ENCODE measurements at places on chromosomes 4 and X. TPM values are rescaled to one million over a fixed set of nuclear protein-coding genes. Genes with fewer than 3 reads are reported as not detected.

- DNase-seq, result no peak
- no peaks in the 10 kb centered on the region for H3K4me1 ChIP-seq
- no peak overlapping the region for H3K4me3 ChIP-seq
- H3K27me3 ChIP-seq, result no peaks in the 10 kb centered on the region
Measured at GRCh38 chr4:89166971-89167475, 55.7 kb downstream of the TIGD2 start.

GRCh38 chrX:30610026-30610425 is 32.5 kb upstream of the TASL start:
- no peak for DNase-seq
- H3K27me3 ChIP-seq, result no peaks in the 10 kb centered on the region
- H3K4me3 ChIP-seq, result no peak overlapping the region
- H3K4me1 ChIP-seq, result no peaks in the 10 kb centered on the region
- H3K27ac ChIP-seq, result no peak overlapping the region
- no peaks in the 10 kb centered on the region for H3K36me3 ChIP-seq

DNA sequence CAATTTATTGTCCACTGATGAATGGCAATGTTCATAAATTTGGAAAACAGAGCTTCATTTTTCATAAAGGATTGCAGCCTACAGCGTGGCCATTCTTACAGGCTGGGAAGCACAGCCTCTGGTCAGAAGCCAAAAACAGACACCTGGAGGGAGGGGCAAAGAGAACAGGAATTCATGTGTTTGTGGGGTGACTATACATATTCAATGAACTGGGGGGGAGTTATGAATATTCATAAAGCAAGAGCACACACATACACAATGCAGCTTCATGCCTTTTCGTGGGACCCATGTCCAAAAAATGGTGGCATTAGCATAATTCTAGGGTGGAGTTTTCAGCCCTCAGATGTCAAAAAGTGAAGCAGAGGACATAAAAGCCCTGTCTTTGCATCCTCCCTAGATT is 173.3 kb downstream of the VEGFC start:
- no peak for DNase-seq
- no peak overlapping the region for H3K27ac ChIP-seq
- H3K4me3 ChIP-seq, result no peak overlapping the region

GRCh38 chr4:69830560-69831269 is 29.2 kb downstream of the SULT1E1 start:
- H3K27me3 ChIP-seq, result no peaks in the 10 kb centered on the region
- peak overlapping the region; percentile 85 for H3K27ac ChIP-seq
- no peaks in the 10 kb centered on the region for H3K36me3 ChIP-seq
- peaks cover 34% of the 10 kb centered on the region for H3K4me1 ChIP-seq
- peak; percentile 71 for DNase-seq

- H3K4me1 ChIP-seq, result no peaks in the 10 kb centered on the region
- no peak overlapping the region for H3K27ac ChIP-seq
- no peaks in the 10 kb centered on the region for H3K27me3 ChIP-seq
- H3K36me3 ChIP-seq, result no peaks in the 10 kb centered on the region
Measured at GRCh38 chr4:132003593-132003992, 1145.5 kb upstream of the PCDH10 start.

DNA sequence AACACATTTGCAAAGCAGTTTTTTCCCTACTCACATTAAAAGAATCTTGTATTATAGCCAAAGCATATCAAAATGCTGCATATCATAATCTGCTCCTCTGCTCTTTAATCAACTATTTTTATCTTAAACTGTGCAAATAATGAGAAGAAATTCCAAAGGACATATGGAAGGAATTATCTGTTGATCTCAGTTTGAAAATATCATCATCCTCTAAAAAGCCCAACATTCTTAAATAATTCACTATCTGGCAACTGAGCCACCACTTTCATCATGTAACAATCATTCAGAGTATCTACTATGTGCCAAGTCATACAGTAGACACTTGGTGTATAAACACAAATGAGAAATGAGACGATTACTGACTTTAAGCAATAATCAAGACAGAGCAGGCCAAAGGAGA is 63.0 kb downstream of the PRSS12 start:
- no peak overlapping the region for H3K27ac ChIP-seq
- H3K36me3 ChIP-seq, result no peaks in the 10 kb centered on the region
- no peaks in the 10 kb centered on the region for H3K4me1 ChIP-seq
- no peaks in the 10 kb centered on the region for H3K27me3 ChIP-seq
- no peak overlapping the region for H3K4me3 ChIP-seq

- no peak for DNase-seq
- no peaks in the 10 kb centered on the region for H3K27me3 ChIP-seq
- no peak overlapping the region for H3K4me3 ChIP-seq
- no peak overlapping the region for H3K27ac ChIP-seq
- no peaks in the 10 kb centered on the region for H3K4me1 ChIP-seq
- H3K36me3 ChIP-seq, result no peaks in the 10 kb centered on the region
Measured at GRCh38 chr4:154073107-154073822, 284.4 kb upstream of the SFRP2 start.

GRCh38 chrX:8245411-8245810 is 74.3 kb upstream of the VCX2 start:
- no peaks in the 10 kb centered on the region for H3K27me3 ChIP-seq
- no peaks in the 10 kb centered on the region for H3K36me3 ChIP-seq
- no peak for DNase-seq
- no peak overlapping the region for H3K27ac ChIP-seq
- no peak overlapping the region for H3K4me3 ChIP-seq
- no peaks in the 10 kb centered on the region for H3K4me1 ChIP-seq

GRCh38 chr4:156252358-156252921 is 298.8 kb upstream of the CTSO start:
- no peaks in the 10 kb centered on the region for H3K27me3 ChIP-seq
- no peak overlapping the region for H3K27ac ChIP-seq
- no peaks in the 10 kb centered on the region for H3K4me1 ChIP-seq
- no peak overlapping the region for H3K4me3 ChIP-seq
- no peaks in the 10 kb centered on the region for H3K36me3 ChIP-seq
- no peak for DNase-seq

DNA sequence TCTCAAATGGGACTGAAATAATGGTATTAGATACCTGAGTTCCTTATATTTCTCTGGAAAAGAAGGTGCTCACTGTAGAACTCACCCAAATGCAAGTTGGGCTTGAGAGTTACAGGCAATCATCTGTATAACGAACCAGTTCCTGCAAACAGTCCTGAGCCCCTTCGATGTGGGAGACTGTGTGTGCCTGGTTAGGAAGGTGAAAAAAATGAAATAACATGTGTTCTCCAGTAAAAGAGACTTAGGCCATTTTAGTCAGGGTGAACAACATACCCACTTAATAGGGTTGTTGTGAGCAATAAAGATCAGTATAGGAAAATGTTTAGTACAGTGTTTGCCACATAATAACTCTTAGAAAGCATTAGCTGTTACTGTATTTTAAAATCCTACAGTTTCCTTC is 23.4 kb downstream of the STIM2 start:
- no peaks in the 10 kb centered on the region for H3K27me3 ChIP-seq
- H3K27ac ChIP-seq, result peak overlapping the region; percentile 63
- H3K4me3 ChIP-seq, result no peak overlapping the region

GRCh38 chr4:6372649-6373525 is 99.5 kb downstream of the PPP2R2C start:
- H3K4me3 ChIP-seq, result no peak overlapping the region
- no peaks in the 10 kb centered on the region for H3K4me1 ChIP-seq
- peaks cover 6% of the 10 kb centered on the region for H3K27me3 ChIP-seq
- no peak overlapping the region for H3K27ac ChIP-seq

- no peaks in the 10 kb centered on the region for H3K27me3 ChIP-seq
- H3K4me3 ChIP-seq, result no peak overlapping the region
- H3K4me1 ChIP-seq, result peaks cover 7% of the 10 kb centered on the region
- no peak overlapping the region for H3K27ac ChIP-seq
Measured at GRCh38 chr4:153019906-153020305, 83.8 kb downstream of the FHDC1 start.

- no peaks in the 10 kb centered on the region for H3K27me3 ChIP-seq
- no peaks in the 10 kb centered on the region for H3K4me1 ChIP-seq
- no peak overlapping the region for H3K27ac ChIP-seq
- H3K4me3 ChIP-seq, result no peak overlapping the region
- H3K36me3 ChIP-seq, result no peaks in the 10 kb centered on the region
- no peak for DNase-seq
Measured at GRCh38 chrX:132651421-132652086, 162.7 kb upstream of the MBNL3 start.

DNA sequence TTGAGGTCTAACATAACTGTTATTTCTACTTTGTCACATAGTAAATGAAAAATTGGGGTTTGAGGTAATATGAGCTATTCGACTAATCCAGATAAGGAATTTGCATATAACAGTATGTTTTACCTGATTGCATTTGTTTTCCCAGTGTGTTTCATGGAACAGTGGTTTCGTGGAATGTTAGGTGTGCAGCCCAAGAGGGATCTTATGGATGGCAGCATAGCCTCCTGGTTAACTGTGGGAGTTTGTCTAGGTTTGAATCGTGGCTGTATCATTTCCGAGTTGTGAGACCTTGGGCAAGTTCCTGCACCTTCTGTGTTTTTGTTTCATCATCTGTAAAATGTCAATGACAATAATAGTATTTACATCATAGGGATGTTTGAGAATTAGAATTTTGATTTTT is 7.9 kb downstream of the BMPR1B start:
- H3K36me3 ChIP-seq, result no peaks in the 10 kb centered on the region
- no peaks in the 10 kb centered on the region for H3K4me1 ChIP-seq
- peaks cover 15% of the 10 kb centered on the region for H3K27me3 ChIP-seq
- no peak overlapping the region for H3K27ac ChIP-seq

GRCh38 chr4:47913330-47913729 is 1.1 kb downstream of the NFXL1 start:
- no peaks in the 10 kb centered on the region for H3K27me3 ChIP-seq
- H3K27ac ChIP-seq, result peak overlapping the region; percentile 94
- no peaks in the 10 kb centered on the region for H3K36me3 ChIP-seq
- peaks cover 13% of the 10 kb centered on the region for H3K4me1 ChIP-seq
- no peak for DNase-seq
- H3K4me3 ChIP-seq, result peak overlapping the region; percentile 93

DNA sequence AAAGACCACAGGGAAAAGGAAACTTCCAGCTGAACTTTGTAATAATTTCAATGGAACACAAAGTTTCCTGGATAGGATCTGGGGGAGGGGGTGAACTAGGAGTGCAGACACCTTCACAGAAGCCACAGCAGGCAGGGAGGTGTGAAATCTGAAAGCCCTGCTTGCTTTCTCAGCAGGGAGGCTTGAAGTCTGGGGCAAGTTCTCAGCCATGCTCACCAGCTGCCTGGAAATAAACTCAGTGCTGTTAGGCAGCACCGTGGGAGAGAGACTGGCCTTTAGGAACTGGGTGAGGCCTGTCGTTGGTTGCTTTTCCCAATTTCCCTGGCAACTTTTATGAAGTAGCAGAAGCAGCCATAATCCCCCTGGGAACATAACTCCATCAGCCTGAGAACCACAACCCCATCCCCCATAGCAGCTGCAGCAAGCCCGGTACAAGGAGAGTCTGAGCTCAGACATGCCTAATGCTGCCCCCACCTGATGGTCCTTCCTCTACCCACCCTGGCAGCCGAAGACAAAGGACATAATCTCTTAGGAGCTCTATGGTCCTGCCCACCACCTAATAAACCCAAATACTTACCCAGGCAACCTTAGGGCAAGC is 39.2 kb upstream of the NMU start:
- H3K27ac ChIP-seq, result no peak overlapping the region
- H3K4me1 ChIP-seq, result no peaks in the 10 kb centered on the region
- H3K36me3 ChIP-seq, result no peaks in the 10 kb centered on the region
- no peak overlapping the region for H3K4me3 ChIP-seq

GRCh38 chr4:112422644-112423043 is 93.3 kb downstream of the NEUROG2 start:
- no peaks in the 10 kb centered on the region for H3K36me3 ChIP-seq
- H3K27me3 ChIP-seq, result no peaks in the 10 kb centered on the region
- DNase-seq, result no peak
- no peak overlapping the region for H3K4me3 ChIP-seq
- no peaks in the 10 kb centered on the region for H3K4me1 ChIP-seq

- H3K36me3 ChIP-seq, result no peaks in the 10 kb centered on the region
- H3K4me1 ChIP-seq, result no peaks in the 10 kb centered on the region
- H3K27ac ChIP-seq, result no peak overlapping the region
- no peak overlapping the region for H3K4me3 ChIP-seq
Measured at GRCh38 chrX:46185923-46186810, 359.1 kb downstream of the ZNF674 start.

- H3K27ac ChIP-seq, result no peak overlapping the region
- DNase-seq, result no peak
- H3K4me3 ChIP-seq, result no peak overlapping the region
- no peaks in the 10 kb centered on the region for H3K36me3 ChIP-seq
- no peaks in the 10 kb centered on the region for H3K27me3 ChIP-seq
Measured at GRCh38 chr4:82744284-82744968, 54.2 kb downstream of the SCD5 start.

Gene DAPP1
- total RNA-seq, result 0.41 TPM

Gene HAND2
- 24.6 TPM for total RNA-seq

Gene SMIM10L2A
- 0.32 TPM for total RNA-seq

Gene TEX13B
- not detected for total RNA-seq

Gene H2BW2
- total RNA-seq, result not detected

Gene GPRIN3
- total RNA-seq, result 10.8 TPM

Gene RAI2
- total RNA-seq, result 5.8 TPM

Gene INTU
- total RNA-seq, result 4.5 TPM

Gene DUSP21
- total RNA-seq, result not detected

Gene TRIML1
- total RNA-seq, result not detected

Data from transverse colon (tissue), 4 donors.